ENCODE measurements at places on chromosomes 2 and 18.
A peak's percentile ranks its signal among the peaks of the same experiment; 100 is the strongest.

DNA sequence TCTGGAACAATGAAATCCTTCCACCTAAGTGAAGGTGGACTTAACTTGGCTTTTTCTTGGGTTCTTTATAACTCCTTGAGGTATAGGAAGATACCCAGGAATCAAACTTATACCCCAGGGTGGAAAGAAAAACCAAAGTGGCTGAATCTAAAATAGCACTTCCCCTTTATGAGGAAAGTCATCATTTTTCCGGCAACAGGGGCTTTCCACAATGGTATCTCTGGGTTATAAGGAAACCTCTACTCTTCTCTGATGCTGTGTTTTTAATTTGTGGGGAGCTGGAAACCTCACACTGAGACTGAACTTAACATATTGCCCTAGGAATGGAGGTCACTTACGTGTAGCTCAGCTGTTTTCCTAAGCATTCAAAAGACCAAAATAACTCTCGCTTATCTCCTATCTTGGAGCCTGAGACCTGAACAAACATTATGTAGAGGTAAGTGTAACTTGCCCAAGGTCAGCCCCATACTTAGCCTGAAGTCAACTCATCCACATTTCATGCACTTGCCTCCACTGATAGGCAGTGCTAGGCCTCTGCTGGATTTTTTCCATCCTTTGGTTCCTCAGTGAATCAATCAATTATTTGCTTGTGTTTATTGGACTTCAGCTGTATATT is 117.9 kb downstream of the SETBP1 start:
- no peak for DNase-seq

DNA sequence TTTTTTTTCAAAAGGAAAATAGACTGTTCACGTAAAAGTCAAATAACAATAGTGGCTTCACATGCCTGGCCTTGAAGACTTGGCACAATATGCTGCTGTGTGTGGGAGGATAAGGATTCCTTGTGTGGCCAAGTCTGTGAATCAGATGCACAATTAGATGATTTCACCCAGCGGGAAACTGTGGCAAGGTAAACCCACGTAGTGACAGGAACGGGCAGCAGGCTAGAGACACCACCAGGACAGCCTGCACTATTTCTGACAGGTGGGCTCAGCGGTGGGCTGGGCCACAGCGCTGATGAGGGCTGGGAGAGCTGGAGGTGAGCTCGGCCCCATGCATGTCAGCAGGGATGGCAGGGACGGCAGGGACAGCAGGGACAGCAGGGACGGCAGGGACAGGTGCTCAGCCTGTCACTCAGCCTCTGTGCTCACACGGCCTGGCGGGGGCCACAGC is 21.6 kb downstream of the SNORC start:
- DNase-seq, result no peak

DNA sequence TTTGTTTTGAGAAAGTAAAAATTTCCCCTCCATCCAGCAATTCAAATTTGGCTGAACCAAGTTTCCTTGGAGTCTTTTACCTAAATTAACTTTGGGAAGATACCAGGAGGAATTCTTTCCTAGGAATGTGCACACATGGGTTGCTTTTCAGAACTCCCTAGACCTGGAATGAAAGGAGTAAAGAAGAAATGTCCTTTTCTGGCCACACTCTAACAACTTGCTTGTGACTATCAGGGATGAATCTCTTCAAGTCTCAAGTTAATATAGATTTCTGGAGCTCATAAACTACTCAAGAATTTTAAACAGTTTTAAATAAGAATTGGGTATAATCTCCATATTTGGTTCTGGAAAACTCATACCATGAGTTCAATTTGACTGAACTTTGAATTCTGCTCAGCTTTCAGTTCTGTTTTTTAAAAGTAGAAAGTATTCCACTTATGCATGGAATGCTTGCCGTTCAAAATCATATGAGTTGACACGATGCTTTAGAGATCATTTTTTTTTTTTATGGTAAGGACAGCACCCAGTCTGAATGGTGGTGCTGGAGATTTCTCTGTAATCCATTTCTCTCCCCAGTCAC is 7.7 kb downstream of the RASGRP3 start:
- DNase-seq, result no peak

- no peak for DNase-seq
These were observed 250.3 kb upstream of the TCF4 start for GRCh38 chr18:55838319-55838718.

DNA sequence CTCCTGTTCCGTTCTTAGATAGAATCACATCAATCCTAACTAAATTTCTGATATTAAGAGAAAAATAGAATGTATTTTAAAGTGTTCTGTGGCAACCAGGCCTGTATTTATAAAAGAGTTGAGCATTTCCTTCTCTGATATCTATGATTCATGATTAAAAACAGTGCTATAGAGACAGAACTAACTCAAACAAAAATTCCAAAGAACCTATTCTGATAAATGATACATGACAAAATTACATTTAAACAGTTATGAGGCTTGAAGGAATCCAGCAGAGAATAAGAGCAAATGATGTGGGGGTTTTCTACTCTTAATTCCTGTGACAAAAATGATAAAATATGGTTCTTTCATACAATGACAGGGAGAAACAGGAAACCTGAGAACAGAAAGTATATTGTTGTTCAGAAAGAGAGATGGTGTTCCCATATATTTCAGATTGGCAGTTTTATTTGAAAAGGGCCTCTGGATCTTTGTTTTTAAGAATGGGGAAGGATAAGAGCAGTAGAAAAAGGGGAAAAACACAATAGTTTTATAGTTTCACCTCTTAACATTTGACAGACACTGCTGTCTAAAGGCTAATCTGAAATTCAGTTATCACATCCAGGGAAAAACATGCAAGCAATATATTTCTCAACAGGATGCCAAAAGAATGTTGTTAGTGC is 944.3 kb downstream of the LRP1B start:
- DNase-seq, result no peak

DNA sequence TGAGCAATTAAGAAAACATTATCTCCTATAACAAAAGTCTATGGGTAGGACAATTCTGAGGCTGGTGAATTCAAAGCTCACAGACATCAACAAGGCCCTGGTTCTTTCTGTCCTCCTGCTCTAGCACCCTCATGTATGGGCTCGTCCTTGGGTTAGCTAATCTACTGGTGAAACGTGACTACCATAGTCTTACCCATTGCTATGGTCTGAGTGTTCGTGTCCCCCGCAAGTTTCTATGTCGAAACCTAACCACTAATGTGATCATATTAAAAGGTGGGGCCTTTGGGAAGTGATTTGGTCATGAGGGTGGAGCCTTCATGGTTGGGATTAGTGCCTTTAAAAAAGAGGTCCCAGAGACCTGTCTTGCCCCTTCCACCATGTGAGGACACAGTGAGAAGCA is 564.7 kb downstream of the TNS1 start:
- no peak for DNase-seq

- no peak for DNase-seq
These were observed 246.1 kb downstream of the FSIP2 start for GRCh38 chr2:185984670-185985069.

GRCh38 chr2:160936044-160936806 is 224.0 kb upstream of the TANK start:
- no peak for DNase-seq

DNA sequence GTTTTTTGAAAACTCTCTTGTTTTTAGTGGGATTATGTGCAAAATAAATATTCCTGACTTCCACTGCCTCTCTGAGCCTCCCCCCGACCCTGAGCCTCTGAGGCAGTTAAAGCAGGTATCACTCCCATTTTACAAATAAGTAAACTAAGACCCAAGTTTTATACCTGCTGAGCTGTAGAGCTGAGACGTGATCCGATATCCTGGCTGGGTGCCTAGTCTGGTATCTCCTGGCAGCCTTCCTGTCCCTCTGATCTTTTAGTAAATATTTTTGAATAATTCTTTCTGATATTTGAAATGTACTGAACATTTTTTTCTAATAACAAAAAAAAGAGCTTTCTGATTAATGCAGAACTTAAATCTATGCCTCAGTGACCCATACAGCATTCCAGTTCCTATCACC is 108.3 kb upstream of the NOSTRIN start:
- no peak for DNase-seq

GRCh38 chr2:168136392-168136977 is 110.9 kb downstream of the STK39 start:
- DNase-seq, result no peak

- DNase-seq, result no peak
These were observed 16.7 kb downstream of the CPSF3 start for GRCh38 chr2:9440058-9440727.

DNA sequence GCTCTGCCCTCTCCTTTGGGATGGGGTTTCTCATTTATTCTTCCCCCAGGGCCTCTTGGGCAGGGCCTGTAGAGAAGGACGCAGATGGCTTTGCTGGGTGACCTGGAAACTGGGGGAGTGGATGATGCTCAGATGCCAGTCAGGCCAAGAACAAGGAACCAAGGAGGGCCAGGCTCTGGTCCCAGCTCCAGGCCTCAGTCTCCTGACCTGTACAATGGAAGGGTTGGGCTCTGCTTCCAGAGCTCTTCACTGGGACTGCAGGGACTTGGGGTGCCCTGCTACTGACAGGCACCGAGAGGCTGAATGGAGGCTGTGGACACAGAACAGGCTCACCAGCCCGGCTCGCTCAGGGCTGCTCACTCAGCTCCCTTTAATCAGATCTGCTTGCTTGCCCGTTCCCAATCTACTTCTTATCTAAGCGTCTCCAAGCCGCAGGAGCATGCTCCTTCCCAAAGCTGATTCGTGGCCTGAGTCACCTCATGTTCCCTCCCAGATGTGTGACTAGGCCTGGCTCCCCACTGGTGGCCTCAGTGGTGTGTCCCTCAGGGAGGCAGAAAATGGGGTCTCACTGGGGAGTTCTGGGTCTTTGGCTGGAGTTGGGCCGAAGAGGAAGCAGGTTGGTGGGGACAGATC is 82.6 kb upstream of the ODC1 start:
- DNase-seq, result no peak

GRCh38 chr2:221972813-221973478 is 325.9 kb downstream of the PAX3 start:
- DNase-seq, result no peak

GRCh38 chr2:120780402-120780801 is 44.7 kb downstream of the GLI2 start:
- no peak for DNase-seq

- no peak for DNase-seq
These were observed 312.9 kb downstream of the PRKCE start for GRCh38 chr2:45964223-45964841.

DNA sequence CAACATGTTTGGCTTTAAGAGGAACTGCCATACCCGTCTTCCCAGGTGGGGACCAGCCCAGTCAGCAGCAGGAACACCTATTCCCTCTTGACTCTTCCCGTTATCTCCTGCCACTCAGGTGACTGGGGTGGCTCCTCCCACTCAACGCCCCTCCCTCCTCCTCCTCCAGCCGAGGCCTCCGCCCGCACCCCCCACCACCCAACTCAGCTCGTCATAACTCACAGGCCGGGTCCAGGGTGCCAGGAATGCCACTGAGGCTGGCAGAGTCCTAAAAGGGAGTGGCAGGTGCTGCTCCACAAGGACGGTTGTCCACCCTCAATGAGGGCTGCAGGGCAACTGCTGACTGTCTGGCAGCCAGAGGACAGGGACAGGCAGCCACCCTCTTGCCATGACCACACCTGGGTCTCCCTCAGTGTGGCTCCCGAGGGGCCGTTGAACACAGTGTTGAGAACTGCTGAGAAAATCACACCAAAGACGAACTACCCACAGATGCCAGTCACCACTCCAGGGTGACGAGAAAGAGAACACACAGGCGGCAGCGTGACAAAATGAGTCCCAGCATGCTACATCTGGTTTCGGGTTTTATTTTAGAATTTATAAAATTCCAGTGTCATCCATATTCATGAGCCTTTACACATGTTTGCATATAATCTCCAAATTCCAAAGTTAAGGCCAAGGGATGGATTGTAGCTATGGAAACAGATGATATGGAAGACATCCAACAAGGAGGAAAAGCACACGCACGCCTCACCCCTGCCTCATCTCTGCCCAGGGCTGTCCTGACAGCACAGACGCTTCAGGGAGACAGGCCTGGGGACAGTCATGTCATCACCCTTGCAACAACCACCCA is 38.5 kb downstream of the ANO7 start:
- no peak for DNase-seq

- no peak for DNase-seq
These were observed 6.3 kb upstream of the CTAGE1 start for GRCh38 chr18:22423878-22424564.

DNA sequence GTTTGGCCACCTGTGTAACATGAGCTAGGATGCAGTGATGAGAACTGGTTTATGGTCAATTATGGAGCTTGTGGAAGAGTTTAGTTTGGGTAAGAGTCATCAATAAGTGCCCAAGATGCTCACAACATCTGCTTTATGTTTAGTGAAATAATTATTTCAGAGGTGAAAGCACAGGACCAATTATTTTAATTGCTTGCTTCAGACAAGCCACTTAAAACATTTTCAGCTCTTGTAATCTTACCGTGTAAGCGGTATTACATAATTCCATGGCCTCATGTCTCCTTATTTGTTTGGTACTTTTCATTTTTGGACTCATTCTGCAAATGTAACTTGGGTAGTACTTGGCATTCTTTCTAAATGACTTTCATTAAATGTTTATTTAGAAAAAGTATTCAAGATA is 5.4 kb downstream of the B3GNT2 start:
- DNase-seq, result peak; percentile 51

DNA sequence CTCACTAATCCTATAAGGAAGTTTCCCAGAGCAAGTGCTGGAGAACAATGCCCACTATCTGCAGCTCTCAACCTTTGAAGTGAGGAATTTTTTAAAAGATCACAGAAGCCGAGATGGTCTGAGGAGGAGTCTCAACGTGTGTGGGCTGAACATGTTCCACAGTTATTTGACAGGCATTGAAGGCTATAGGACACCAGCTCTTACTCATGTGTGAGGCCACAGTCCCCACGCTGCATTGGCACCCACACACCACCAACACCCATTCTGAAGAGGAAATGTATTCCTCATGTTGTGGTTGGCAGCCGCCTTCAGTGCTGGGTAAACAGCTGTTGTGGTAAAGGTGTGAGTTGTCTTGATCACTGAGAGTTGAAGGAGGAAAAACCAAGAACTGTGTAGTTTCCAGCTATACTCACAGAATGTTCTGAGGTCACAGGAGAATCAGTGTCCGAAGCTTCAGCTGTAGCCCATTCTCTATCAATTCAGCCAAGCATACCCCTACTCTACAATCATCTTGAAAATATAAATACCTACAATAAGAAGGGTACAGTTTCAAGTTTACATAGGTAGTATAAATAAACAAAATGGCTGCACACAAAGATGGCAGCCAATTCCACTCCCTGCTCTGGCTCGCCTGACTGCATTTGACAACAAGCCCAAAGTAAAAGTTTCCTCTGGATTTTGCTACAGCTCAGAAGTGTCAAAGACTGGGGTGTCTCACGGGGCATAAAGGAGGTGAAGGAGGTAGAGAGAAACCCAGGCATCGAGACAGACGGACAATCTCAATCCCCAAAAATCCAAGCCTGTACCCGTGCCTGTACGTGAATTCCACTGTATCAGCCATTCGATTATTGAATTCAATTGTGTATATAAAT is 12.1 kb downstream of the CD226 start:
- no peak for DNase-seq

DNA sequence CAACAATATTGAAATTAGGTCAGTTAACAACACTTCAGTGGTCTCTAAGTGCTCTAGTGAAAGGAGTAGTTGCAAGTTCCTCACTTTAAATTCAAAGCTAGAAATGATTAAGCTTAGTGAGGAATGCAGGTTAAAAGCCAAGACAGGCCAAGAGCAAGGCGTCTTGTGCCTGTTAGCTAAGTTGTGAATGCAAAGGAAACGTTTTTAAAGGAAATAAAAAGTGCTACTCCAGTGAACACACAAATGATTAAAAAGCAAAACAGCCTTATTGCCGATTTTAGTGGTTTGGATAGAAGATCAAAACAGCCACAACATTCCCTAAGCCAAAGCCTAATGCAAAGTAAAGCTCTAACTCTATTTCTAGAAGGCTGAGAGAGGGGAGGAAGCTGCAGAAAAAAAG is 44.7 kb downstream of the ANTXR1 start:
- no peak for DNase-seq

- DNase-seq, result no peak
These were observed 11.7 kb upstream of the FHL2 start for GRCh38 chr2:105410554-105410953.
